ENCODE measurements at places on chromosomes 6 and 20.
A peak's percentile ranks its signal among the peaks of the same experiment; 100 is the strongest.

GRCh38 chr20:56343861-56344381 lies 14.9 kb upstream of the FAM210B start:
- peak; percentile 42 for DNase-seq

DNA sequence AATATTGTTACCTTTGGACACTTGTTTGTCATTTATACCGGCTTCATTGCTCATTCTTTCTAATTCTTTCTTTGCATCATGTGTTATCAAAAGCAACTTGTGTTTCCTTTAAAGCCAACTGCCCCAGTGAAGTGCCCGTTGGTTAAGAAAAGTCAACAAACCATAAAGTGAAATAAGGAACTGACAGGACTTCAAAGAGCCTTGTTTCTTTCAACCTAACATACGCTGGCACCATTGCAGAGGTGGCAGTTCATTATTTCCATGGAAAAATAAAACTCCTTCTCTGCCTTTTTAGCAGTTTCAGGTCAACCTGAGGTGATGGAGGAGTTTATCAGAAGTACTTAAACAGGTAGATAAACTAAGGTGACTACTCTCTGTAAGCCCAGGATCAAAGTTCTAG lies 28.8 kb downstream of the FERMT1 start:
- no peak for DNase-seq

DNA sequence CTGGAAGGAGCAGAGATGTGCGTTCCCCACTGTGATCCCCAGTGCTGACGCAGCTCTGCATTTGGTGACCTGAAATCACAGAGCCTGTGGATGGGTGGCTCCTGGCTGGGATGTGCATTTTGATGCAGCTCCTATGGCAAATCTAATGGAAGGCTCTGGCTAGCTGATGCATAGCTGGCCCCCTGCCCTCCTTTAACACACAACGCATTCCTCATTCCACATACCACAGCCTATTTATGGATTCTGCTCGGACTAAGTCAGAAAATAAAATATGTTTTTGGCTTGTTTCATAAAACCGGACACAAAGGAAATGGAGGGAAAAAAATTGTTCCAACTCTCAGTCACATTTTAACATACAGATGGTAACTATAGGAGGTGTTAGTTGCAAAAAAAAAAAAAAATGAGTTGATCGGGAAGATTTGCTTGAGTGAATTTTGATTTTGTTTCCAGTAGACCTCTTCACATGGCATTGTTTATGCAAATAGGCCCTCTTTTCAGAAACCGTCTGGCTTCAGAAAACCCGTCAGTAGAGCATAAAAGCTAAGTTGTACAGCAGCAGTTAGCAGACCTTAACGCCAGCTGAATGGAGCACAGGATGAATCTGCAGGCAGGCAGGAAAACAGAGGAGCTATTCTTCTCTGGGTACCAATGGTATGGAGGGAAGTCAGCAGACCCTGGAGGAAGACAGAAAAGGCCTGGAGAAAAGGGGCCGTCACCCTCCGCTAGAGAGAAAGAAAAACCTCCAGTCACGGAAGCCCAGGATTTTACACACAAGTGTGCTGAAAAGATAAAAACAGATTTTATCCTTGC lies 215.4 kb downstream of the HDGFL1 start:
- DNase-seq: no peak

DNA sequence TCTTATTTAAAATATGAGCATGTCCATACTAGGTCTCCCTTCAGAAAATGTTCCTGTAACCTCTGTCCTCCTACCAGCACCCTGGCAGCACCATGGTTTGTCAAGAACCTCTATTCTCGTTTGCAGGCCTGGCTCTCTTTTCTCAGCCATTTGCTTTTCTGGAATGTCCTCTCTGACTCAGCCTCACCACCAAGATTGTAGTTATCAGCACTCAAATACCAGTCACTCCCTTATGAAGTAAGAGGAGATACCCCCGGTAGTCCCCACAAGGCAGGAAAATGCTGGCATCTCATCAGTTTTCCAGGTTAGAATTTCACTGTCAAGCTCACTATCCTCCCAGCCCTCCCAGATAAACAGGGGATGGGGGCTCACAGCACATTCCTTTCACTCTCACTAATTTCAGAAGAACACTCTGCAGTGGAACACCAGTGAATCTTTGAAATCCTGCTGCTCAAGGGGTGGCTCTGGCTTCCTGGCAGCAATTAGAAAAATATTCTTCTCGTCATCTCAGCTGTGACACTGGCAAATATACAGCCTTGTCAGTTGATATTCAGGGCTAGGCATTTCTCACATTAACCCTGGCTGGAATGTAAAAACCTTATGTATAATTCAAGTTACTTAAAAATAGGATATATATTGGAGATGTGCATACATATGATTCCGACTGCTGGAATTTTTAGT lies 129.2 kb downstream of the TBX18 start:
- DNase-seq: no peak

DNA sequence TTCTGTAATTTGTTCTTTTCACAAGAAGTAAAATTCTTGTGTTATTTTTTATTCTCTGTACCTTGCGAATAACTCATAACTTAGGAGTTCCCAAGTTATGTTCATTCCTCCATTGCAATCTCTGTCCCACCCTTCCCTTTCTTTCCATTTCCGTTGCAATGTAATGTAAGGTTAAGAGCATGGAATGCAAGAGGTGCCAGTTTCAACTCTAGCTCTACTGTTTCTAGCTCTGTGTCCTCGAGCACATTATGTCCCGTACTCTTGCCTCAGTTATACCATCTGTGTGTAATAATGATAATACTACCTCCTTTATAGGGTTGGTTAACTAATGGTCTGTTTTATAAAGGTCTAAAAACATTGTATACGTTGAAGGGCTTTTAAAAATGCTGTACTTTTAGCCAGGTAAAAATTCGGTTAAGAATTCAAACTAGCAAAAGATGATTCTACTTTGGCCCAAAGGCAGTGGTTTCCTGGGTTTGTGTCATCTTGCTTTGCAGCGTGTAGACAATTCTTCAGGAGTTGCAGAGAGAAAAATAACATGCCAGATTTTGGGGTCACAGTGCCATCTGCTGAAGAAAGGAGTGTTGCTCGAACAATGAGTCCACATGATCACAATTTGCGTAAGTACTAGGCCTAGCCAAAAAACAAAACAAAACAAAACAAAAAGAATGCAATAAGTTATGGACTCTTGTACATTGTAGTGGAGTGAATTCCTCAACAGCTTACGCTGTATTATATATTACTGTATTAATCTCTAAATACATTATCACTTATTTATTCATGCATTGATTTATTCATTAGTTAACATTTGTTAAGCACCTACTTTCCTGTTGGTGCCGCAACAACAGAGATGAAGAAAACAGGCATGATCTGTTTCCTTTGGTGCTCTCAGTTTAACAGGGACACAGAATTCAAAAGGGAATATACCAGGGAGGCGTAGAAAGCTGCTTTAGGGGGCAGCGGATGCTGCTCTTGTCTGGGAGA lies 10.0 kb upstream of the PFDN4 start:
- no peak for DNase-seq

GRCh38 chr6:42199106-42199981 lies 4.6 kb upstream of the GUCA1B start:
- DNase-seq: no peak

GRCh38 chr6:144297511-144298100 lies 12.5 kb downstream of the UTRN start:
- no peak for DNase-seq

DNA sequence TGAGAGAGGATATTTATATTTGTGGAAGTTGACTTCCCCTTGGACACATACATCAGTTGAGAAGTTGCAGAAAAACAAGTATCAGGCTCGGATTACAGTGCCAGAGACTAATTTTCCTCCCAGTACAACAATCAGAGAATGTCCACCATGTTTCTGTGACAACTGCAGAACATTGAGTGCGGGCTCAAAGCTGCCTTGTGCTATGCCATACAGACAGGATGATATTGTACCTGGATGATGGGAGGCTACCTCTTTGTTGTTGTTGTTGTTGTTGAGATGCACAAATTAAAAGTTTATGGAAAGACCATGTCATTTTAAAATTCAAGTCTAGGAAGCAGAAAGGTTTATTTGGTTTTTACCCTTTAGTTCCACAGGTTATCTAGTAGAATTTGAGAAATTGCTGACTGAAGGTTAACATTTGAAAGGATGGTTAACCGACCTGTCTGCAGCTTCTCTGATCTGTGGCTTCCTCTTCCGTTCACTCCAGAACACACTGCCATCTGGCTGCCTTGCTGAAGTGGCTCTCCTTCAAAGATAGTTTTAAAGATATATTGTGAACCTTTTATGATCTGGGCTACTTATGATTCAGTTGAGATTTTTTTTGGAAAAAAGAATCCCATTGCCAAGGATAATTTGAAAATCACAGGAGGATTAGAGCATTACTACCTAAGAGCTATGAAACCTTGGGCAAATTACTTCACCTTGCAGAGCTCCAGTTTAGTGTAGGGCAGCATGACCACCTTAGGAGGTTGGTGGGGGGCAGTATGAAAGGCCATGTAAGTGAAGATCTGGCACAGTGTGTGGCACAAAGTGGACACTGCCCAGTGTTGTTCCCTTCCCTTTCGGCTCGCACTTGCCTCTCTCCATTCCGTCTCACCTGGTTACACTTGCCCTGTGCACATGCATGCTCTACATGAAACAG lies 15.9 kb downstream of the TMEM200A start:
- DNase-seq: no peak

DNA sequence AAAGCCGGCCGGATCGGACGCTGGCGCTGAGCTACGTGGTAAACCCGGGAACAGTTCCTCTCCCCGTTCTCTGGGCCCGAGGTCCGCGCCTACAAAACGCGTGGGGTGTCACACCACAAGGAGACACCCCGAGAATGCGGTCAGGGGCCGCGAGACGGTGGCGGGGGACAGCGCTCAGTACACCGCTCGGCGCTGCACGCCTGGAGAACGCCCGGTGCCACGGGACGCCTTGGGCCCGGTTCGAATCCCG lies 670 bp downstream of the NCOA5 start:
- DNase-seq: peak; percentile 58

- no peak for DNase-seq
These were observed 5.9 kb upstream of the TUBB2A start for GRCh38 chr6:3163248-3163594.

- DNase-seq: no peak
These were observed 13.9 kb downstream of the LRFN2 start for GRCh38 chr6:40573221-40573620.

DNA sequence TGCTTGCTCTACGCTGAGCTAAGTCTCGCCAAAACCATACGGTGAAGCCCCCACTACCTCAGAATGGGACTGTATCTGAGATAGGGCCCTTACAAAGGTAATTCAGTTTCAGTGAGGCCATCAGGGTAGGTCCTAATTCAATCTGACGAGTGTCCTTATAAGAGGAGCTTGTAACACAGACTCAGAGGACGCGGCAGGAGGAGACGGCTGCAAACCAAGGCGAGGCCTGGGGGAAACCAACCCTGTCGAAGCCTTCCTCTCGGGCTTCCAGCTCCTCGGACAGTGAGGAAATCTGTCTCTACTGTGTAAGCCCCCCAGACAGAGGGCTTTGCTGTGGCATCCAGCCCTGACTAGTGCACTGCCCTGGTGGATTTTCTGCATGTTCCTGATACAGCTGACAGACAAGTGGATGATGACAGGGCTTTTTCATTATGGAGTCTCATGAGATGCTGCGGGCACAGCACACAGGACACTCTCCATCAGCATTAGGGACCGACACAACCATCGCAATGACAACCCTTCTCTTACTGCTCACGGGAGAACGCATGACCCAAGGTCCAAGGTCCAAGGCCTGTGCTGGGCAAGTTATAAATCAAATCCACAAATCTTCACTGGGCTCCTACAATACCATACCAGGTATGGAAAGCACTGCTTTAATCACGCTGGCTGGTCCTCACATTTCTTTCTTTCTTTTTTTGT lies 48.2 kb downstream of the SSR1 start:
- no peak for DNase-seq

DNA sequence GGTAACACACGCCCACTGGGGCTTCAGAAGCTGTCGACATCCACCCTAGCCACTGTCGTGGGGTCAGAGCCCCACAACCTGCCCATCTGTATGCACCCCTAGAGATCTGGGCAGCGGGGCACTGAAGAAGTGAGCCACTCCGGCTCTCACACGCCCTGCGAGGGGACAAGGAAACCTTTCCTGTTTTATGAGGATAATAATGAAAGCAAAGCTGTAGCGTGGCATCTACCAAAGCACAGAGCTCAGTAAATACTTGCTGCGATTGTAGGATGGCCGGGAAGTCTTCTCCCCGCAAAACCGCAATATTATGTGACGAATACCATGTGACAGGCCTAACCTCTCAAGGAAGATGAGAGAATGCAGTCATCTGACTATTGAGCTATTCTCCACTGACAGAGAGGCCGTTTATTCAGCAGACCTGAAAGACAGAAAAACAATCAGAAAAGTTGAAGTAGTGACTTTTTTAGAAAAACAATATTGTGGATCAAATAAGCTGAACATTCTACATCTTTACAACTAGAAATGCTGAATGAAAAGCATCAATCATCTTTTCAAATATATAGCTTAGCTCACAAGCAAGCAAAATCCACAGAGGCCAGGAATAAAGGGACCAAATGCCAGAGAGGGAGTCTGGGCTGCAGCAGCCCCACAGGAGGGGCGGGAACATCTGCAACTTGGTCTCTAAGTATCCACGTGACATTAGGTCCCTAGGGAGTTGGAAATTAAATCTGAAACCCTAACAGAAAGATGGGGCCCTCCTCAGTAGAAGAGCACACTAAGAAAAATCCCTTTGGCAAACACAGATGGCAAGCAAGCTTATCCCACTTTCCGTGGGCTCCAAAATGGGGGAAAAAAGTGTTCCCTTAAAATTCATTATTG lies 207.8 kb downstream of the TTLL2 start:
- DNase-seq: no peak

- no peak for DNase-seq
These were observed 31.1 kb downstream of the SNAP91 start for GRCh38 chr6:83677791-83678190.

GRCh38 chr6:21596949-21597682 lies 3.6 kb downstream of the SOX4 start:
- no peak for DNase-seq
